ENCODE measurements at places on chromosomes 3 and 15. TPM values are rescaled to one million over a fixed set of nuclear protein-coding genes. Genes with fewer than 3 reads are reported as not detected.

DNA sequence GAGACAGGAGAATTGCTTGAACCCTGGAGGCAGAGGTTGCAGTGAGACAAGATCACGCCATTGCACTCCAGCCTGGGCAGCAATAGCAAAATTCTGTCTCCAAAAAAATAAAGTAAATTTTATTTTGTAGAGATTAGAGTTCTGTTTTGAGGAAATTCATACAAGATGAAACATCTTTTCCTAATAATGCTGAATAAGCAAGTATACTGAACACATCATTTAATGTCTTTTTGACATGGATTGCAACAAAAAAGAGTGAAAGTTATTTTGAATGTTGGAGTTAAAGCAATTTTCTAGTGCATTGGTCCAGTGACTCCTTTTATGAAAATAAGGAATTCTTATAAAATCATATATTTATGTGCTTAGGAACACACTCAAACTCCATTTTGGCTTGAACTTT lies 20.5 kb downstream of the LCTL start:
- DNase-seq = no peak

DNA sequence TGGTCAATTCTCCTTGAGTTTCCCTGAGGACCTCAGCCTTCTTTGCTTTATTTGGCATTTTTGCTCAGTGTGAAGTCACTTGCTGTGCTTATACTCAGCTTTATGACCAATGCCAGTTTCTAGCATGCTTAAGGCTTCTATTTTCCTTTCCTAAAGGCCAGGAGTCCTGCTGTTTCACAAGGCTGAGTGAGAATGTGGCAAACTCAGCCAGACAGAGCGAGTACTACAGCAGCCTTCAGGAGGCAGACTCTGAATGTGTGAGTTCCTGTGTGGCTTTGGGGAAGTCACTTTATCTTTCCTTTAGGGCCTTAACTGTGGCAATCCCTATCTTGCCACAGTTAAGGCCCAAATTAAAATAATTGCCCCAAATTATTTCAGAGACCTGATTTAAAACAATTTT lies 213.2 kb upstream of the MRPL3 start:
- no peak for DNase-seq

DNA sequence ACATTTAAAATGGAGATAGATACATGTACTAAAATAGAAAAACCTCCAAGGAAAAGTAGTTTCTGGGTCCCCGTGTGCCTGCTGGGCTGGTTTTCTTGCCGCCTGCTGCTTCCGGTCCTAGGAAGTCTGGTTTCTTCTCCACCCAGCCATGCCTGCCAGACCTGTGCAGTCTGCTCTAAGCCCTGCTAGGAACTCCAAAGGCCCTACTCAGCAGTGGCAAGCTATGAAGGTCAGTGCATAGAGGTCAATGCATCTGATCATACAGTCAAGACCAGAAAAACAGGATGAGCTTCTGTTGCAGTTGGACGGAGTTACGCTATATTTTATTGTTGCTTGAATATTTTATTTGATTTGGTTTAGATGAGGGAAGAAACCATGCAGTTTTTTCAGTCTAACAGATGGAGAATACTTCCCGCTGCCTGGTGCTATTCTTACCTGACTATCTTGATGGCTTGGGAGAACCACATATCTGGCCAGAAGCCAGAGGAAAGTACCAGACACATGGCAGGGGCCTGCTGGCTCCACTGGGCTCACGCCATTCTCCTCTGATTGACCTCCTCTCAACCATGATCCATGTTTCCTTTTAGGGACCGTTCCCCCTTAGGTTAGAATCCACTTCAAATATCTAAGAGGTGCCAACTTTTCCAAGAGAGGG lies 226.8 kb upstream of the ST8SIA2 start:
- DNase-seq = no peak

DNA sequence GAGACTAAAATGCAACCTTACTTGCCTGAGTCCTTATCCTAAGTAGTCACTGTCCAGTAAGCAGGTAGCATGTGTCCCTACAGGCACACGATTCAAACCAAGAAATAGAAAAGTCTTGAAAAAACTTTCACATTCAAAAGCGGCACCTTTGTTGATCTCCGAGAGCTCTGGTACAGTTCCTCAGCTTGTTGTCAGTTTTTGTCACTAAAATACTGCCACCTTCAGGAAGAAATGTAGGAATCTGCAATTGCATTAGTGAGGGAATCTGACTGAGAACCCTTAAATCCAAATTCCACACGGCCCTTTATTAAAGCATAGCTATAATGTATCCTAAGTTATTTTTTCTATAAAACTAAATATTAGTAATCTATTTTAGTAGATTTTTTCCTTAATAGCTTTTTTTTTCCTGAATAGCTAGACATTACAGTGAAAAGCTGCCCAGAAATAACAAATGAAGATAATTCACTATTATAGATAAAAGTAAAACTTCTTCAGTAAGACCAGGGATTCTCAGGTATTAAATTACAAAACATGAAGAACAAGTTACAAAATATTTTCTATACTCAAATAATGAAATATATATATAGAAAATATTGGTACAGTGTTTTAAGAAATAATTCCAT lies 44.0 kb downstream of the CCDC54 start:
- DNase-seq = peak; percentile 49

GRCh38 chr3:57555306-57555705 lies 768 bp upstream of the PDE12 start:
- no peak for DNase-seq

DNA sequence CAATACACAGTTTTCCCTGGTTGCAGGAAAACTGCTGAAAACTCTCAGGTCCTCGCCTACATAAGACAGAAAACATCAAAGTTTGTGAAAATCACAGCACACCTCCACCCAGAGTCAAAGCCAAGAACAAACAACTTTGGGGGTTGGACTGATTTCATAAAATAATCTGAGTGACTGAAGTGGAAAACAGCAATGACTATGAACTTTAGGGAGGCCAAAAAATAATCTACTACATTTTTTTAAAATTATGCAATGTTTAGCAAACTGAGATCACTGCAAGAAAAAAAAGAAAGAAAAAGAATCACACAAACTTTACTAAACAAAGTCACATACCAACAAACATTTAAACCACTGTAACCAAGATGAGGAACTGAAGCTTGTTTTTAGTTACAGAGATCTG lies 15.9 kb upstream of the FOXP1 start:
- peak; percentile 10 for DNase-seq

GRCh38 chr15:42402455-42403205 lies 43.3 kb downstream of the CAPN3 start:
- no peak for DNase-seq

GRCh38 chr3:64588380-64588779 lies 99.4 kb downstream of the ADAMTS9 start:
- no peak for DNase-seq

- DNase-seq = no peak
Measured at GRCh38 chr3:195219351-195220230, 51.4 kb downstream of the XXYLT1 start.

- DNase-seq = no peak
Measured at GRCh38 chr3:13011573-13012220, 61.5 kb downstream of the IQSEC1 start.

DNA sequence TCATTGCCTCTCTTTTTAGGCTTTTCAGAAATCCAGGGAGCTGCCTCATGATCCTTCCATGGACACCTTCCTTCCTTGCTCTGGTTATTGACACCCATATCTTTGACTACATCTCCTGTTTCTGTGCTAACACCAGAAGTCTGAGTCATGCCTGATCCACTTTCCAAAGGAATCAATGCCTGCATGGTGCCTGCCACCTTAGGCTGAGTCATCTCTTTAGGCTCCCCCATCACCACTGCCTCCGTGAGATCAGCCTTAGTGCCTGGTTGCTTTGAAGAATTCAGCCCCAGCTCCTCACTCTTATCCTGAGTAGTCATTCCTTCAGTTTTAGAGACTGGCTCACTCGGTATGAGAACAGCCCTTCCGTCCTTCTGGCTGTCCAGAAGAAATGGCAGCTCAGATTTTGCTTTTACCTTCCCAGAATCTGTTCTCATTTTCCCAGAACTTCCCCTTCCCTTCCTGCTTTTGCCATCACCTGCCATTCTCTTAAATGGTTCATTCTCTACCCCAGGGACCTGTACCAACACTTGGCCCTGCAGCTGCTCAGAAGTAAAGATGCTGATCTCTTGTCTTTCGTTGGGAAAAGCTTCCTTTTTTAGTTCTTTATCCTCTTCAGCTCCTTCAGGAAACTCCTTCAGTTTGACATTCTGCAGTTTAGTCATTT lies 105.3 kb downstream of the MAP4 start:
- peak; percentile 93 for DNase-seq

DNA sequence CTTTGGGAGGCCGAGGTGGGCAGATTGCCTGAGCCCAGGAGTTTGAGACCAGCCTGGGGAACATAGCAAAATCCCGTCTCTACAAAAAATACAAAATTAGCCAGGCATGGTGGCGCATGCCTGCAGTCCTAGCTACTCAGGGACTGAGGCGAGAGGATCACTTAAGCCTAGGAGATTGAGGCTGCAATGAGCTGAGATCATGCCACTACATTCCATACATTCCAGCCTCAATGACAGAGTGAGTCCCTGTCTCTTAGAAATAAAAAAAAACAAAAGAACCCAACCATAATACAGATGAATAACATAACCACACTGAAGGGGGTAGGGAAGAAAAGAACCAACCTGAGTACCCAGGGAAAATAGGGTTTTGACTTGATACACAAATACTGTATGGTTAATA lies 19.7 kb upstream of the CGNL1 start:
- DNase-seq = peak; percentile 70

- no peak for DNase-seq
Measured at GRCh38 chr3:23637339-23637738, 168.4 kb upstream of the UBE2E1 start.

DNA sequence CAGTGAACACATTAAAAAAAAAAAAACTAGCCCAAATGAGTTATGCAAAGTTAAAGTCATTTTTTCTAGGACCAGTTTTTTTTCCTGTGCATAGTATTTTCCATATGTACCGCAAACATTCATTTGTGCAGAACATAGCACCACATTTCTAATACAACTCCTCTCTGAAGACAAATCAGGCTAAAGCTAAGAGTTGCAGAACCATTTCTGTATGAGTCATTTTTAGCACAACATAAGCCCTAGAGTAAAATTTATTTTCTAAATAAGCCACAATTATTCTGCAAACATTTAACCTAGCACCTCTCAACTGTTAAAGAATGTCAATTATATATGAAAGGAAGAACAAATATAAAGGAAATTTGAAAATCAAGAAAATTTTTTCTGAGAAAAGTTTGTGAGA lies 375.8 kb downstream of the TIGIT start:
- no peak for DNase-seq

DNA sequence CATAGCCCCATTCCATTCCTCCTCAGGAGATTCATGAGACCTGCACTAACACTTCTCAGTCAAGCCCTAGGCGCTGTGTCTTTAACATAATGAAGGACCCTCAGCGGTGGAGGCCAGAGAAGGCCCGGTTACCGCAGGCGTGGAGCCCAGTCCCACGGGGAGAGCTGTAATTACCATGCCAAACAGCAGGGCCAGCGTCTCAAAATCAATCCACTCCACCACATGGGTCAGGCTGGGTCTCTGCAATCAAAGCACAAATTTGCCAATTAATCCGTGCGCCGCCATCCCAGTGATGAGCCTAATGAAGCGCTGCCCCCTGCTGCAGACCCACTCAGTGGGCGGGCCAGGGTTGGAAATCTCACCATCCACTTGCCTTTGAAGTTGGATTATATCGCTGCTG lies 109.7 kb downstream of the OCA2 start:
- DNase-seq = no peak

DNA sequence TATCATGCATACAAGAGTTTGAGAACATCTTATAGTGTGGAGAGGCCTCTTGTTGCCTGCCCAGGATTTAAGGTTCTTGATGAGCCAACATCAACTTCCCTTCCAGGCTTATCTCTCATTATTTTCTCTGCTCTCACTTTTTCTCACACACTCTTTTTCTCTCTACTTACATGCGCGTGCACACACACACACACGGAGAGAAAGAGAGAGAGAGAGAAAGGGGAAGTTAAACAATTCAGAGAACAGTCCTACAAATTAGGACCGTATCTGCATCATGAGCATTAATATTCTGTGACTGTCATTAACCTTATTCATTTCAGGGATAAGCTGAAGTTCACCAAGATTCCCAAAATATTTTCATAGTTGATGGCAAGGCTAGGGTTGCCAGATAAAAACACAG lies 269.0 kb downstream of the ZNF621 start:
- DNase-seq = no peak

GRCh38 chr3:14473411-14473891 lies 66.7 kb downstream of the GRIP2 start:
- no peak for DNase-seq

DNA sequence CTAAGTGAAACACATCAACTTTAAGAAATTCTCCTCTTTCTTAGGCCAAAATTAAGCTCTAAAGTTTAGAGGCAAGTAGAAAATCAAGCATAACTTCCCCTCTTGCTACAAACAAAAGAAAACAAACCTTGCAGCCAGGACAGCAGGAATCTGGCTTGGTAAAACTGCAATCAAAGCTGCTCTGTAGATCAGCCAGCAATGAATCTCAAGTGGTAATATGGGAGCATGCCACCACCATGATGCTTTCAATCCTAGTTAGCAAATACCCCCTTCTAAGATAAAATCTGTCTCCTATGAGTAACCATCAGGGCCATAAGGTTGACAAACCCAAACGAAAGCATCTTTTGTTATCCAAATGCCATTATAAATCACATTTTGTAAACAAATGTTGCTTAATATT lies 208.3 kb upstream of the PLSCR5 start:
- peak; percentile 8 for DNase-seq

- DNase-seq = peak; percentile 11
Measured at GRCh38 chr3:166195808-166196207, 358.6 kb upstream of the BCHE start.

- DNase-seq = no peak
Measured at GRCh38 chr3:139317660-139318430, 26.0 kb upstream of the MRPS22 start.

- DNase-seq = no peak
Measured at GRCh38 chr15:50418041-50418583, 6.1 kb upstream of the USP8 start.

DNA sequence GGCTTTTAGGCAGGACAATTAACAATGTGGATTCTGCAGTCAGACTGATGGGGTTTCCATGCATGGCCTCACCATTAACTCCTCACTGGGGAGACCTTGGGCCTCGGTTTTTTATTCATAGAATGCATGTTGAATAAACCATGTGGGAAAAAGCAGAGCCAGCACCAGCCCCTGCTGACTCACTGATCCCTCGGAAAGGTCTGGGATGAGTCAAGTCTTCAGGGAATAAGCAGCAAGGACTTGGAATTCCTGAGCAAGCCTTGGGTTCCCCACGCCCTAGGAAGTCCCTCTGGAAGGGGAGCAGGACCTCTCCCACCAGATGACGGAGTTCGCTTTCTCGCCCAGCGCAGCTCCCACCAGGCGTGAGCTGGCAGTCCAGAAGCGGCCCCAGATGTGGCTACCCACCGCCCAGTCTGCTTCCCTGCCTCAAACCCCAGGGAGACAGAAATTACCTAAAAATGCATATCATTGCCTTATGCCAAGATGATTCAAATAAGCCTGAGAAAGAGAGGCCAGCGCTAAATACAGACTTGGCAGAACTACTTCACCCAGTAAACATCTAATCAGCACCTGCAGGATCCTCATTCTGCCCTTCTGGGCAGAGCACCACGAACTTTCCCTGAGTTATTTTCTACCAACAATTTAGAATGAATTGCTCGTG lies 45.4 kb downstream of the BTD start:
- peak; percentile 100 for DNase-seq

Gene ACOX2
- 2.2 TPM for total RNA-seq

Gene MYRIP
- 0.07 TPM for total RNA-seq

Gene PPM1L
- 6.3 TPM for total RNA-seq

Gene CNTN3
- 0.50 TPM for total RNA-seq

Gene KLF15
- total RNA-seq = 0.29 TPM

Gene NR1I2
- not detected for total RNA-seq

Gene BCL2A1
- total RNA-seq = not detected

Gene ANKDD1A
- 1.1 TPM for total RNA-seq

Gene PLD1
- total RNA-seq = 24.0 TPM

Gene IGSF10
- total RNA-seq = 0.84 TPM

Gene SELENOS
- 79.4 TPM for total RNA-seq

Gene TGM5
- 0.16 TPM for total RNA-seq

All from astrocyte (in vitro differentiated cells and primary cell).